ENCODE measurements at places on chromosomes 7 and 10. TPM values are rescaled to one million over a fixed set of nuclear protein-coding genes. Genes with fewer than 3 reads are reported as not detected.

The STOX1 gene
- 0.96 TPM for total RNA-seq

- no peak for DNase-seq
These were observed 317.7 kb downstream of the NRG3 start for GRCh38 chr10:82192665-82193064.

The OR2A42 gene
- total RNA-seq = not detected

- no peak for DNase-seq
These were observed 12.8 kb downstream of the ZMIZ2 start for GRCh38 chr7:44761207-44762161.

DNA sequence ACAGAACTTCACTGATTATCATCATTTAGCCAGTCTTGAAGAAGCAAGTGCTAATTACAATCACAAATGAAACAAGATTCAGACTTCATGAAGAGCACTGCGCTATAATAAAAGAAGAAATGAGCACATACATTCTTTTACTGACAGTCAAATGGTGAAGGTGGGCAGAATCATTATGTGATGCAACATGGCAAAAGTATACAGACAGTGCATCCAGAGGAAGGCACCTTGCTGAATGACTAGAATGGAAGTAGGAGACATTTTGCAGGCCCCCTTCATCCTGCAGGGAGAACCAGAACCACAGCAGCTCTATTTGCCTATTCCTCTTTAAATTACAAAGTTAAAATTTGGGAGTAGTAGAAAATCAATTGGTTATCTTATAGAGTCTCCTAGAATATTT, 31.0 kb upstream of the CC2D2B start:
- no peak for DNase-seq

- no peak for DNase-seq
These were observed 91.5 kb downstream of the RTKN2 start for GRCh38 chr10:62177111-62177510.

- DNase-seq = no peak
These were observed 25.2 kb downstream of the DIP2C start for GRCh38 chr10:664301-664700.

GRCh38 chr10:81008726-81009125, 471.0 kb downstream of the SH2D4B start:
- DNase-seq = no peak

The NT5C3A gene
- 57.4 TPM for total RNA-seq

The NYAP1 gene
- not detected for total RNA-seq

The HOXA5 gene
- total RNA-seq = 0.98 TPM

GRCh38 chr10:34666008-34666704, 148.9 kb downstream of the PARD3 start:
- DNase-seq = peak; percentile 89

- DNase-seq = no peak
These were observed 108.2 kb upstream of the EGR2 start for GRCh38 chr10:62924344-62924748.

DNA sequence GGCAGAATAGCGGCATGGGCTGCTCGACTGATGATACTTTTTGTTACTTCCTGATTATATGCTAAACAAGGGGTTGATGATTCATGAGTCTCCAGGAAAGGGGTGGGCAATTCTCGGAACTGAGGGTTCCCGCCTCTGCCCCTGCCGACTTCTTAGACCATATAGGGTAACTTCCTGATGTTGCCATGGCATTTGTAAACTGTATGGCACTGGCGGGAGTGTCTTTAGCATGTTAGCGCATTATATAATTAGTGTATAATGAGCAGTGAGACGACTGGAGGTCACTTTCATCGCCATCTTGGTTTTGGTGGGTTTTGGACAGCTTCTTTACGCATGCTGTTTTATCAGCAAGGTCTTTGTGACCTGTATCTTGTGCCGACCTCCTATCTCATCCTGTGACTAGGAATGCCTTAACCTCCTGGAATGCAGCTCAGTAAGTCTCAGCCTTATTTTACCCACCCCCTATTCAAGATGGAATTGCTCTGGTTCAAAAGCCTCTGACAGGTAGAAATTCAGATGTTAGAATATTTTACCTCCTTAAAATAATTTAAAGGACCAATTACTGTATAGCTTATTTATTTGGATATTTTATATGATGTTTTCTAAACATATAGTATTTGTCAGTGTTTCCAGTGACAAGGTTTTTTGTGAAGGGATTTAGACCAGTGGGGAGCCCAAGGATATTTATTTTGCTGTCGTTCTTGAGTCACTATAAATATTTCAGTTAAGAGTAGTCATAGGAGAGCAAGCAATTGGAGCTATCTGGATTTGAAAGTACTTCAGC, 90.1 kb upstream of the PIK3CG start:
- peak; percentile 99 for DNase-seq

DNA sequence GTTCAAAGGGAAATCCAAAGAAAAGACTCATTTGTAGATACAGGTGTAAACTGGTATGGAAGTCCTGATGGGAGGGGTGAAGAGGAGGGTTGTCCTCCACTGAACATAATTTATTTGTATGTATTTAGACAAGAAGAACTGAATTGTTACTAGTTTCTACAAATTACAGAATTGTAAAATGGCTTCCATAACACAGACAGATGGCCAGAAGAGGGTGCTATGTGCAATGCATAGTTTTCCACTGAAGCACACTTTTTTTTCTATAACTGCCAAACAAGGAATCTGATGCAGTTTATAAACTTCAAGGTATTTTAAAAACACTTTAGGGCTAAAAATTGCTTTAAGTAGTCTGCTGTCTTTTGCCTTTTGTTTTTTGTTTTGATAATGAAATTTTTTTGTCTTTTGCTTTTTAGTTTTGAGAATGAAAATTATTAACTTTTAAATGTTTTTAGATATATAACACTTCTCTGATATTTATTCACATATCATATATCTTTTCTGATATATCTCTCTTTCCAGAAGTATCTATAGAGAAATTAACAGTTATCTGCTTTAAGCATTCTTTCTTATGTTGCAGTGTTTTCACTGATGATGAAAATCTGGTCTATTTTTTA, 58.5 kb downstream of the PHYHIPL start:
- peak; percentile 32 for DNase-seq

GRCh38 chr7:20574784-20575720, 40.4 kb upstream of the ABCB5 start:
- peak; percentile 40 for DNase-seq

DNA sequence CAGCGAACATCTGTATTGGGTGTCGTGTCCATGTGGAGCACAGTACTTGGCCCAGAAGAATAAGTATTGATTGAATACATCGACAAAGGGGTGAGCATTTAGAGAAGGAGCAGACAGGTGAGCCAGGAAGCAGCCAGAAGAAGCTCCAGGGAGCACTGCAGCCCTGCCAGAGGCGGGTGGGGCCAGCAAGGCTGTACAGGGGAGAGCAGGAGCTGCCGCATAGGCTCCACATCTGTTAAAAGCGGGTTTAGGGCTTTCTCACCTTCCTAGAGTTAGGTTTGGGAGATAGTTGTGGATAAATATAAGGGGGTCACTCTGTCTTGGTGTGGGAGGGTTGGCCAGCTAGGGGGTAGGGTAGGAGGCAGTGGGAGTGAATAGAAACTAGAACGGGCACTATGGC, 1.3 kb upstream of the CPA1 start:
- no peak for DNase-seq

- DNase-seq = no peak
These were observed 17.9 kb upstream of the UCN3 start for GRCh38 chr10:5346881-5347280.

- DNase-seq = no peak
These were observed 38.5 kb downstream of the UNC5B start for GRCh38 chr10:71250842-71251241.

DNA sequence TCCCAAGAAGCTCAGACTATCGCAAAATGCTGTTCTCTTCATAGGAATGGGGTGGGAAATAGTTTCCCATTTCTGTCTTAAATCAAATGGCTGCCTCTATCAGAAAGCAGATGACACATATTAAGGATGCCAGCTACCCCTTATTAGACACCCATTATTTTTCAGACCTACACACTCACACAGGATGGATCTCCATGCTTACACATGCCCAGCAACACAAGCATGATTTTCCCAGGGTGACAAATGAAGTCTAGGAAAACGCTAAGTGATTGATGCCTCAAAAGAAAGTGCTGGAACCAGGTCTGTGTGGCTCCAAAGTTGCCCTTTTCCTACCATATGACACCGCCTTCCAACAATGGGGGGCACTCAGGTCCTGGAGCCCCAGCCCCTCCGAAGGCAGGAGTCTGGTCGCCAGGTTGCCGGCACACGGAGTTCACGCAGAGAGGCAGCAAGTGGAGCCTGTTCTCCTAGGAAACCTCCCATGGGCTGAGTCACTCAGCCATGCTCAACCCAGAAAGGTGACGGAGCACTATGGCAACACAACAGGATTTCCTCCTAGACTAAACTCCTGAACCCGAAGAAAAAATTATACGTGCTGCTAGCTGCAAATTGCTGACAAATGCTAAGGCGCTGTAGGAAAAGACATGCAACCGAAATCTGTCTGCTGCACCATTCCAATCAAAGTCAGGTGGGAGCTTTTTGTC, 19.8 kb downstream of the VOPP1 start:
- DNase-seq = peak; percentile 90

GRCh38 chr7:142556740-142557139, 192.5 kb upstream of the PRSS1 start:
- peak; percentile 95 for DNase-seq

The PSMC2 gene
- 518 TPM for total RNA-seq

The HMX2 gene
- not detected for total RNA-seq

GRCh38 chr10:22454634-22455033, 109.3 kb downstream of the SPAG6 start:
- no peak for DNase-seq

The OPN1SW gene
- total RNA-seq = not detected

- DNase-seq = peak; percentile 95
These were observed 17.7 kb downstream of the CLIP2 start for GRCh38 chr7:74306730-74307469.

DNA sequence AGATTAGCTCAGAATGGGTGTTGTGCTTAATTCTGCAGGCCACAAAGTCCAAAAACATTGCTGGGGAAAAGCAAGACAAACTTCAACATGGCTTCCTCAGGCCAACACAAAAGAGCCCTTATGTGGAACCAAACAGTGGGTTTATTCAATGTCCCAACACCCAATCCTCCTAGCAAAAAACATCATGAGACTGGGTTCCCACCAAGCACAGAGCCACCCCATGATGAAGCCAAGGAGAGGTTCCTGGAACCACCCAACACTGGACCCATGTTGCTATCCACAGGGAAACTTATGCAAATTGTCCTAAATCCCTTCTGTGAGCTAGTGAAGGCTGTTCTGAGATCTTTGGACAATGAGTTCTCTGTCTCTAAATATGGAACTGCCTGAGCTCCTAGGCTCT, 24.0 kb downstream of the SLC25A13 start:
- no peak for DNase-seq

The GIMAP7 gene
- total RNA-seq = not detected

The GAD2 gene
- total RNA-seq = not detected

DNA sequence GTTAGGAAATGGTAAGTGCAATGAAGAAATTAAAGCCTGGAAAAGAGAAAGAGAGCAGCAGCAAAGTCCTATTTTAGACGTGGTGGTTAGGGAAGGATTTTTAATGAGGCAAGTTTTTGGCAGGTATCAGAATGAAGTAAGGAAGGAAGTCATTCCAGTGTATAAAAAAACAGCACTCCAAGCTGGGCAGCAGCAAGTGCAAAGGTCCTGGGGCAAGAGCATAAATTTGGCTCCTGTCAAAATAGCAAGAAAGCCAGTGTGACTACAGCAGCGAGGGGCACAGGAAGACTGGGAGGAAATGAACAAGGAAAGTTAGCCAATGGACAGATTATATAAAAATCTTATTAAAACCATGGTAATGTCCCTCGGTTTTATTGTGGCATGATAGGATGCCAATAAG, 90.2 kb downstream of the PPP1R3A start:
- DNase-seq = no peak

GRCh38 chr7:51459809-51460208, 143.2 kb upstream of the COBL start:
- DNase-seq = no peak

GRCh38 chr7:152025077-152025936, at the start of gene GALNT11:
GALNT11 (plus strand) TSS chr7:152025674; CDS start chr7:152094228, 68,554 bp downstream.
- peak; percentile 55 for DNase-seq

The TMEM176B gene
- not detected for total RNA-seq

The IKZF5 gene
- 1.6 TPM for total RNA-seq

DNA sequence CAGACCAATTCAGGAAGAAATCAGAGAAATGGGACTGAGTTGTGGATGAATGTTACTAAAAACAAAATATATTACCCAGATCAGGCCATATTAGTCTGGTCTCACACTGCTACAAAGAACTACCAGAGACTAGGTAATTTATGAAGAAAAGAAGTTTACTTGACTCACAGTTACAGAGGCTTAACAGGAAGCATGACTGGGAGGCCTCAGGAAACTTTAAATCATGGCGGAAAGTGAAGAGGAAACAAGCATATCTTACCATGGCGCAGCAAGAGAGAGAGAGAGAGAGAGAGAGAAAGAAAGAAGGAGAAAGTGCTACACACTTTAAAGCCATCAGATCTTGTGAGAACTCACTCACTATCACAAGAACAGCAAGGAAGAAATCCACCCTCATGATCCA, 636.8 kb upstream of the GRM3 start:
- DNase-seq = no peak

The OPN4 gene
- not detected for total RNA-seq

DNA sequence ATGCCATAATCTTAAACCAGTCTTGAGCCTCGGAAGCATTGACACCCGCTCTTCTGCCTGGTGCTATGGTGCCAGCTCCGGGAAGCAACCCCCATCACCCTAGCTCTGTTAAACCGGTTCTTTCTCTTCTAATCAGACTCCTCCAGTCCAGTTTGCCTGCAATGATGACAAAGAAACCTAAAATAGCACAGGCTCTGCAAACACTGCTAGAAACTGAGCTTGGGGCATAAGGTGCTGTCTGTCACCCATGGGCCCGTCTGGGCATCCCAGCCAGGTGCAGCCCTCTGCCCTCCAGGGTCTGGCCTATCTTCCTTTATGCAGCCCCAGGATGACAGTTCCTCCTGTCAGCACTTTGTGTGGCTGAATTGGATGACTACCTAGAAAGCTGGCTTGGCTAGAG, 14.2 kb upstream of the CAMK2G start:
- no peak for DNase-seq

DNA sequence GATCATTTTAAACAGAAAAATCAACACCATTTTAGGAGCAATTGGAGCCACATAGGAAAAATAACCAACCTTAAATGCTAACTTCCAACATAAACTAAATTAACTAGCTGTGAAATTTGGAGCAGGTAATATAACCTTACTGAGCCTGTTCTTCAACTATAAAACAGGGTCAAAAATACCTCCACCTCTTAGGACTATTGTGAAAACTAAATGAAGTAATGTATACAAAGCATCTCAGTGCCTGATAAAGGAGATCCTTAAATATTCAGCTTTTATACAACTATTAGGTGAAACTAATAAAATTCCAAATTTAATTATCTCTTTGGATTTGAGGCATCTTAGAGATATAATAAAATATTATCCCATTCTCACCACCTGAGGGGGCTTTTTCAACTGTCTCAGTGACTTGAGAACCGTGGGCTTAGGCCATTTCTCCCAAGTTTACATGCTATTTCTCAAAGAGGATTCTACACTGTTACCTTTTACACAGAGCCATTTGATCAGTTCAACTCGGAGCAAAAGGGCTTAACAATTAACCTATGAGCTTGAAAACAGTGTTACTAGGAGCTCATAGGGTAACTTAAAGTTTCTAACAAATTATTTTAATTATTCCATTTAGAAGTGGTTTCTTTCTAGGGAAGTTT, 165.0 kb upstream of the ASAH2 start:
- DNase-seq = no peak
